ENCODE measurements at places on chromosomes 6 and 20. TPM values are rescaled to one million over a fixed set of nuclear protein-coding genes. Genes with fewer than 3 reads are reported as not detected.

The GPX5 gene
- not detected for total RNA-seq

GRCh38 chr6:804317-804716 lies 111.4 kb upstream of the EXOC2 start:
- no peak for DNase-seq

DNA sequence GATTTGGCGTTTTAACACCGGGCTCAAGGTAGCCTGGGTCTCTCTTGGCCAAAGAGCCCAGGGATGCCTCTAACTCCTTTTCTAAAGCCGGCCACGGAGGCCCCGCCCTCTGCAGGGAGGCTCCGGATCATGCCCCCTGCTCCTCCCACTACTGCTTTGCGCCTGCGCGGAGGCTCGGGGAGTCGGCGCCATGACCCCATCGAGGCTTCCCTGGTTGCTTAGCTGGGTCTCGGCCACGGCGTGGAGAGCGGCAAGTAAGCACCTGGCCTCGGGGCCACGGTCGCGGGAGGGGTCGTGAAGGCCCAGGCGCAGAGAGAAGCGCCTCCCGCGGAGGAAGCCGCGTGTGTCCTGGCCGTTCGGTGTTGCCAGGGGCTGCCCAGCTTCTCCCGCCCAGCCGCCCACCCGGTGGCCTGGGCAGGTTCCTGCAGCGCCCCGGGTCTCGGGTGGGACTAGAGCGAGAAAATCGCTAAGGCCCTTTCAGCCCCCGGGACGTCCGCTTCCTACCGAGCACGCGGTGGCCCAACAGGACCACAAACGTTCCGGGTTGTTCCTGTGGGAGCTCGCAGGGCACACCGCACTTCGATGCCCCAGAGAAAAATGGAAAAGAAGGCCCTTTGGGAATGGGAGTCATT lies at the start of gene SDHAF4:
Gene SDHAF4 (plus strand): TSS at position 180 of the 632 bp plus-strand sequence. CDS start 11 bp downstream, at position 191.
- peak; percentile 96 for DNase-seq

DNA sequence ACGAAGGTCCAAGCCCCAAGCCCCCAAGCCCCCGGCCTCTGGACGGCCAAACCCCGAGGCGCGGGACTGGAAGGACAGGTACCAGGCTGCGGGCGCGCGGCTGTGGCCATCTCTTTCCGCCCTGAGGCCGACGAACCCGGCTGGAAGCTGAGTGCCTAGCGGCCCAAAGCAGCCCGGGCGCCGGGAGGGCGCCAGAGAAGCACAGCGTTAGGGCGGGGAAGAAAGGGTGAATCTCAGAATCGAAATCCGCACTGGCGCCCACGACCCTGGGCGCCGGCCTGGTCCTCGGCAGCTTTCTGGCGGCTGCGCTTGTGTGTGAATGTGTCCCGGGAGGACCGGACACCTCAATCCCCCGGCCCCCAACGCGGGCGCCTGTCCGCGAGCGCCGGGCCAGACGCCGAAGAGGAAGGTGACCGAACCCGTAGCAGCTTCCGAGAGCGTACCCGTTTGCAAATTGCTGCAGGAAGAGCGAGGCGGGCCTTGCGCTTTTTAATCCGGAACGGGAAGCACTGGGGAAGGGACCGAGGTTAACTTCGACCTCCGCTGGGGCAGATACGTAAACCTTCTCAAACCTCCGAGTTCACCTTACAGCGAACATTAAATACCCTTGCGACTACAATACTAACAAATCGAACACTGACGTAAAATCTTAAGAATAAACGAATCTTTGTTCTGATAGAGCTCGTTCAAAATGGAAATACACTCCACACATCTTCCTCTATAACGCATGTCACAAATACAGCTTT lies 2.9 kb downstream of the NRN1 start:
- DNase-seq: no peak

GRCh38 chr20:33791959-33792597 lies 19.1 kb upstream of the CHMP4B start:
- no peak for DNase-seq

DNA sequence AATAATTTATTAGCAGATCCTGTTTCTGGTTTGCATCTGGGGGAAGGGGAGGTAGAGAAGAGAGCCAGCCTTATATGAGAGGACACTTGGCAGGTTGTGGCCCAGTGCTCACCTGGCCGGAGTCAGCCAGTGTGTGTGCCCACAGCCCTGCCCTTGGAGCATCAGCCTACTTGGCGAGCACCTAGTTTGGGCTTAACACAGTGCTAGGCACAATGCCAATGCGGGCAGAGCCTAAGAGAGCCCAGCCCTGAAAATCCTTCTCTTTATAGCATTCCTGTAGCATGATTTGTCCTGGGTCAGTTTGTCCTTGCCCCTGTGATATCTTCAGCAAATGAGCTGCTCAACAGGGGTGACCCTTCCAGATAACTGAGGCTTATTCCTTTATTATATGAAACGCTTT lies 73.0 kb downstream of the SLX4IP start:
- DNase-seq: no peak

The BEND6 gene
- not detected for total RNA-seq

DNA sequence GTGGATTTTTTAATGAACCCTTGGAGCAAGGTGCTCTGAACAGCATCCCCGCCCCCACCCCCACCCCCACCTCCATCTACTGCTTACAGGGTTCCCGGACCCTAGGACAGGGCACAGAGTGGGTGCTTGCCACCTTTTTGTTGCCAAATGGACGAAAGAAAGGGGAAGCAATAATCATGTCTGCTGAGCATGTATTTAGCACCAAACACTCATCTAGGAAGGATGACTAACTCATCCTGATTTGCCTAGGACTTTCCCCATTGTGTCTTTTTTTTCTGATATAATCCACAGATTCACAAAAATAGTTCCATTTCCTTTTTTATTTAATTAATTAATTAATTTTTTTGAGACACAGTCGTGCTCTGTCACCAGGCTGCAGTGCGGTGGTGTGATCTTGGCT lies 1.2 kb upstream of the PLTP start:
- no peak for DNase-seq

The FAM50B gene
- total RNA-seq: 7.5 TPM

GRCh38 chr6:146709036-146709622 lies 110.4 kb downstream of the ADGB start:
- no peak for DNase-seq

The ENPP4 gene
- total RNA-seq: 6.3 TPM

DNA sequence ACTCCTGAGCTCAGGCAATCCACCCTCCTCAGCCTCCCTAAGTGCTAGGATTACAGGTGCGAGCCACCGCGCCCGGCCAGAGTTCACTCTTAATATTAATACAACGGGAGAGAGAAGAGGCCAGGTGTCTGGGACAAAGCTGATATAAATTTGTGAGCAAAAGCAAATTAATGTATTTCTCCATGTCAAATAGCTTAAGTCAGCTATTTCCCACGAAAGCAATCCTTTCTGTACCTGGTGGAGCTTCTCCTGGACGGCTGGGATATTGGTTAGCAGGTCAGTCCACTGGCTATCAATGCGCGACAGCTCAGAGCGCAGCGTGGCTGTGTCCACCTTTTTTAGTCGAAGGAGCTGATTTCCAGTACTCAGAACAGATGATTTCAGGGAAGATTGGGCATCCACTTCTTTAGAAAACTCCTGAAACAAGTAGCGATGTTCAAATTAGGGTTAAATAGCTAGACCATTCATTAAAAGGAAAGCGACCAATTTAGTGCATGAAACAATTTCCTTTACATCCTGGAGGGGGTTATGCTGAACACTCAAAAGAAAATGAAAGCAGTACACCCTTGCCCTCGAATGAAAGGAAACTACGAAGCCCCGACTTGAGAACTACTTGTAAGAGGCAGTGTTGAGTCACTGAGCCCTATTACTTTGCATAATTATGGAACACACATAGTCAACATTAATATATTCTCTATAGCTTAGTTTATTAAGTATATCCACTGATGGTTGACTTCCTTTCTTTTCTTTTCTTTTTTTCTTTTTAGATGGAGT lies 403.4 kb downstream of the SYNE1 start:
- peak; percentile 6 for DNase-seq

DNA sequence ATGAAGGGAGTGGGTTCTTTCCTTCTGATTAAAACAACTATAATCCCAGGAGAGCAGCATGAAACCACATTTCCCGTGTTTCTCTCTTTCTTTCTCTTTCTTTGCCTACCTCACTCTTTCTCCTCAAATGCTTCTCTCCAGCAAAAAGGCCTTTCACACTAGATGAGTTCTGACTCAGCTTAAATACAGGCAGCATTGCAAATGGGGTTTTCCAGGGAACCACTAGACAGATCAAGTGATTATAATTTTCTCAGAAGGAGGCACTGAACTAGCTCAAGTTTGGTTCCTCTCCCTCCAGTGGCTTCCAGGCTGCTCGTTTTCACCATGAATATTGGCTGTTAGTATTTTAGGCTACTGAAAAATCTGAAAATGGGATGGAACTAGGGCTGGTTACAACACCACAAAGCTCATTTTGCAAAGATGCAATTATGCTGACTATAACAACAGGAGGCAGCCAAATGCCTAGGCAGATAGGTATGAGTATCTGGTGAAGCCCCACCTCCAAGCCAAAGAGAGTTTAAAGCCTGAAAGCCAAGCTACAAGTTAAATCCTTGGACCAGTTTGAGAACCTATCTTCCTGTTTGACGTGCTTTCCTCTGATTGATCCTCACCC lies 260.0 kb downstream of the MMUT start:
- no peak for DNase-seq

The CST5 gene
- not detected for total RNA-seq

DNA sequence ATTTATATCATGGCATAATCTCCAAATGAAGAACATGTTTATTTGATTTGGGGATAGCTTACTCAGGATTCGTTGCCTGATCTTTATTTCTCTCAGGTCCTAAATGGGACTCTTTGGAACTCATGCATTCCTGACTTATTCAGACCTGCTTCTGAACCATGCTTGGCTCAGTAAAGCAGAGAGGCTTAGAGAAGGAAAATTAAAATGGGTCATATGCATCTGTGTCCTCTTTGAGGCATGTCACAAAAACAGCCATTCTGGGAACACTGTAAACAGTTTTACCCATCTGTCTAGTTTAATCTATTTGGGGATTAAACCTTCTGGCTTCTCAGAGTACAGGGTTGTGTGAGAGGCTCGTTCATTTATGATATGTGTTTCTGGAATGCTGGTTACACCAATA lies 1017.3 kb downstream of the KIF16B start:
- no peak for DNase-seq

The PRSS16 gene
- 2.5 TPM for total RNA-seq

DNA sequence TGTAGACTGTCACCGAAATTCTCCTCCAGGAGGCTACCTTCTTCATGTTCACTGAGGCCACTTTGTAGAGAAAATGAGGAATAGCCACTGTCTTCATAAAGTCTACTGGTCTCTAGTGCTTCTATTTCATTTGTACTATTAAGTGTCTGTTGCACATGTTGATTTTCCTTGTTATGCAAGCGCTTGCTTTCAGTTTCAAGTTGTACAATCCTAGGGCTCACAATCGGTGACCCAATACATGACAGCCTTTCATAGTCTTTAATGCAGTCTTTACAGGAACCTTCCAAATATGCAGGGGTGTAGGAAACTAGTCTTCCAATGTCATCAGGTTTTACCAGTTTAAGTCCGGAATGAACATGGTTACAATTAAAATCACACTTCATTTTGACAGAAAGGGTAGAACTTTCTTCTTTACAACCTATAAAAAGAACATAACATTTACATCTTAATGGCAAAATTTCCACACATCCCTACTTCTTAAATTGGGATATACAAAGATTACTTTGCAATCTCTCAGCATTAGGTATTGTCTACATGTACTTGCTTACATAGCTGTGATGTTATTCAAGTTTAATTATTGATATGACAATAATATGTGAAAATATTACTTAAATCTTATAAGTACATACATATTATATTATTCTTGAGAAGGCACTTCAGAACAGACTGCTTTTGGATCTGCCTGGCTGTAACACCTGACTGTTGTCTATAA lies 7.5 kb downstream of the FBXO5 start:
- no peak for DNase-seq

DNA sequence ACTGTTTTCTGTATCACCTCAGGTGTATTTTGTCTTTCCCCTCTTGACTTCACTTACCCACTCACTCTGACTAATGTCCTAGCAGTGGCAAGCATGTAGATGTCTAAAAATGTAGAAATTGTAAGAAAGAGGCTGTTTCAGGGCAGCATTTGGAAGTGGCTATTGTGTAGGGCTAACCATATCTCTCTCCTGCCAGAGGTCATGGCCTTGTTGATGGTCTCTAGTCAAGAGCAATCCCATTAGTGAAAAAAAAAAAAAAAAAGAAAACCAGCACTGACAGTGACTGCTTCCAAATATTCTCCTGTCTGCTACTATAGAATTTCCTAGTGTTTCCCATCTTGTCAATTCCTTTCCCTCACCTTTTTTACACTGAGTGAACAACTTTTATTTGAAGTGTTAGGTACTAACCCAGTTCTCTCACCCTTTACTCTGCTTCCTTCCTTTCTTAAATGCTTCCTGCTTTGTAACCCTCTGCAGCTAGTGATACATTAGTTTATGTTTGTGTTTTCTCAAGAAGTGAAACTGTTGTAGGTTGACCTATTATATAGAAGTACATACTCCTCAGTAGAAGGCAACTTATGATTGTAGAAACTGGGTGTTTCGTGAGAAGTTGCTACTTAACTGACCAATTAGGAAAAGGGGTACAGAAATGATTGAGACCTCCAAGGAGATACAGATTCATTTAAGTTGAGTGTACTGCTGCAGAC lies 174.1 kb upstream of the PTPRK start:
- DNase-seq: no peak

The HRH3 gene
- total RNA-seq: not detected

The CRISP2 gene
- not detected for total RNA-seq

The FAM83C gene
- not detected for total RNA-seq

- DNase-seq: no peak
Measured at GRCh38 chr6:37761554-37762271, 57.8 kb upstream of the ZFAND3 start.

DNA sequence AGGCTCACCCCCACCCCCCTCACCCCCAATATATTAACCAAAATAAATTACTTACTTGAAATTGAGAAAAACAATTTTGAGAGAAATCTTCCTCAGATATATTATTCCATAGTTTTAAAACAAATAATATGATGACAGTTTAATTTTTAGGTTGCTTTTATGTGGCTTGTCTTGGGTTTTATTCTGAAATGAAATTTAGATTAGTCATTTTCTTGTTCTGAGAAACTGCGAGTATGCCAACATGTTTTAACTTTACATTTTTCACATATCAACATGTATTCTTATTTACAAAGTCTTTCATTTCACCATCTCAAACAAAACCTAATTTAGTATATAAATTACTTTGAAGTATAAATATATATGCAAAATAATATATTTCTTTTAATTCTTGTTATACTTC lies 11.1 kb downstream of the REV3L start:
- no peak for DNase-seq

DNA sequence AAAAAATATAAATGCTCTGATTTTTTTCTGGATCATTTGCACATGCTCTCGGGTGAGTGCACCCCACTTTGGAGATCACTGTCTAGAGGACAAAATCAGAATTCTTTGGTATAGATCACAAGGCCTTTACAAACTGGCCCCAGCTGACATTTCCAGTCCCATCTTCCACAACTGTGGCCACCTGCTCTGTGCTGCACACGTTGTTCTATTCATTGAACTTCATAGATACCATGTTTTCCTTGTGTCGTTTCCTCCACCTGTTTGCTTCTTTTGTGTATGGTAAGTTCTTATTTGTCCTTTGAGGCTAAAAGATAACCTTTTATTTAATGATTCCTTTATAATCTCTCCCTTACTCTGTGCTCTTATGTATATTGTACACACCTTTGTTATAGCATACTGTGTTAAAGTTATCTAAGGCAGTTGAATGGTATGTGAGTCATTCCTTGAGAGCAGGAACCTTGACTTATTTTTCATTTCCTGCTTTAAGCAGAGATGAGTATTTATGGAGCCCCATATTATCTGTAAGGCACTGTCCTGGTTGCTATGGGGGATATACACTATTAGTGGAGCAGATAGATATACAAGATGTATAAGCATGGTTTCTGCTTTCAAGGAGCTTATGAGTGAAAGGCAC lies 12.0 kb upstream of the SLC17A5 start:
- no peak for DNase-seq

The MYB gene
- 23.8 TPM for total RNA-seq

Measured in activated naive CD4-positive, alpha-beta T cell treated with anti-CD3 and anti-CD28 coated beads, Interleukin-2, amount 50 U/mL, for 72 hours (primary cell).